ENCODE measurements at places on chromosomes 13 and 19. TPM values are rescaled to one million over a fixed set of nuclear protein-coding genes. Genes with fewer than 3 reads are reported as not detected.

DNA sequence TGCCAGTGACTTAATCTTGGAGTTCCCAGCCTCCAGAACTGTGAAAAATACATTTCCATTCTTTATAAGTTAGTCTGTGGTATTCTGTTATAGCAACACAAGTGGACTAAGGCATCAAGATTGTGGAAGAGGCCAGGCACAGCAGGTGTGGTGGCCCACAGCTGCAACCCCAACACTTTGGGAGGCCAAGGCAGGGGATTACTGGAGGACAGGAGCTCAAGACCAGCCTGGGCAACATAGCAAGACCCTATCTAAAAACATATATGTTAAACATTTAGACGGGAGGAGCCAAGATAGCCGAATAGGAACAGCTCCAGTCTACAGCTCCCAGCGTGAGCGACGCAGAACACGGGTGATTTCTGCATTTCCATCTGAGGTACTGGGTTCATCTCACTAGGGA, 310.4 kb downstream of the FOXO1 start:
- DNase-seq = no peak

DNA sequence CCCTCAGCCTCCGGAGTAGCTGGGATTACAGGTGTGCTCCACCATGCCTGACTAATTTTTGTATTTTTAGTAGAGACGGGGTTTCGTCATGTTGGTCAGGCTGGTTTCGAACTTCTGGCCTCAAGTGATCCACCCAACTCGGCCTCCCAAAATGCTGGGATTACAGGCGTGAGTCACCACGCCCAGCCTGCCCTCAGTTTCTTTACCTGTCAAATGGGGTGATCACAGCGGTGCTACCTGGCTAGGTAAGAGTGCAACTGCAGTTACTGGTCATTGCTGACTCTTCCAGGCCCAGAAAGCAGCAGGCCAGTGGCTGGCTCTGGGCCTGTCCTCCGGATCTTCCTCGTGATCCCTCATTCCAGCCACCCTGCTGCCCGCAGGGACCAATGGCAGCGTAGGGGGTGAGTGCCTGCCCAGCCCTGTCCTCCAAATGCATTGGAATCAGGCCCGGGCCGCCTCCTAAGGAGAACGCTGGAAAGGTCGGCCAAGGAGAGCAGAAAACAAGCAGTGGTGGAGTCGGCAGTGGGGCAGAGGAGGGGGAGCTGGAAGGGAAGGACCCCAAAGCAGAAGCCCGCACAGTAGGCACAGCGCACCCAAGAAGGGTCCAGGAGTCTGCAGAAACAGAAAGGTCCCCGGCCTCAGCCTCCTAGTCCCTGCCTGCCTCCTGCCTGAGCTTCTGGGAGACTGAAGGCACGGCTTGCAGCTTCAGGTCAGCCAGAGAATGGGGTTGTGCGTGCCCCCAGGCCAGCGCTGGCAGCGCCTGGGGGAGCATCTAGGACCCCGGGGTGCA, 1.8 kb upstream of the SLC27A1 start:
- peak; percentile 80 for DNase-seq

GRCh38 chr13:29500386-29500785, 95.1 kb downstream of the SLC7A1 start:
- no peak for DNase-seq

- no peak for DNase-seq
Measured at GRCh38 chr13:99958406-99959126, 13.0 kb downstream of the ZIC5 start.

GRCh38 chr13:111187960-111188541, 72.9 kb downstream of the ARHGEF7 start:
- no peak for DNase-seq

- DNase-seq = no peak
Measured at GRCh38 chr19:55197528-55197927, 11.8 kb downstream of the PTPRH start.

DNA sequence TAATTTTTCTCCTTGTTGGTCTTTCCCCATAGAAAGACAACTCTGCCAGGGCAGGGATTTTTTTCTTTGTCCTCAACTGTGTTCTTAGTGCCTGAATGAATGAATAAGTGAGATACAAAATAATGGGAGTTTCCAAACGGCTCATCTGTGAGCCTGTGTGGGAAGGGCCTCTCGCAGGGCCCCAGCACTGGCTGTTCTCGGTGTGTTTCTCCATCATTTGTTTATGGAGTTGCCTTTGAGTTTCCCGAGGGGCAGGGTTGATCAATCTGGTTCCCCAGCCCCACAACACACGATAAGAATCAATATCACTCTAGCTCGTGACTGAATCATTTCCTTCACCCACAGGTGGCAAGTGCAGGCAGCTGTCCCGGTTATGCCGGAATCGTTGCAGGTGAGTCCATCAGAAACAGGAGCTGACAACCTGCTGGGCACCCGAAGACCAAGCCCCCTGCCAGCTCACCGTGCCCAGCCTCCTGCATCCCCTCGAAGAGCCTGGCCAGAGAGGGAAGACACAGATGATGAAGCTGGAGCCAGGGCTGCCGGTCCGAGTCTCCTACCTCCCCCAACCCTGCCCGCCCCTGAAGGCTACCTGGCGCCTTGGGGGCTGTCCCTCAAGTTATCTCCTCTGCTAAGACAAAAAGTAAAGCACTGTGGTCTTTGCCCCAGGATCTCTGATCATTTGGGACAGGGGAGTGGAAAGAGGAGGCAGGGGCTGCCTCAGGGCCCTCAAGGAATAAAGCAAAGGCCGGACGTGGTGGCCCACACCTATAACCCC, 14.9 kb downstream of the FXYD5 start:
- no peak for DNase-seq

DNA sequence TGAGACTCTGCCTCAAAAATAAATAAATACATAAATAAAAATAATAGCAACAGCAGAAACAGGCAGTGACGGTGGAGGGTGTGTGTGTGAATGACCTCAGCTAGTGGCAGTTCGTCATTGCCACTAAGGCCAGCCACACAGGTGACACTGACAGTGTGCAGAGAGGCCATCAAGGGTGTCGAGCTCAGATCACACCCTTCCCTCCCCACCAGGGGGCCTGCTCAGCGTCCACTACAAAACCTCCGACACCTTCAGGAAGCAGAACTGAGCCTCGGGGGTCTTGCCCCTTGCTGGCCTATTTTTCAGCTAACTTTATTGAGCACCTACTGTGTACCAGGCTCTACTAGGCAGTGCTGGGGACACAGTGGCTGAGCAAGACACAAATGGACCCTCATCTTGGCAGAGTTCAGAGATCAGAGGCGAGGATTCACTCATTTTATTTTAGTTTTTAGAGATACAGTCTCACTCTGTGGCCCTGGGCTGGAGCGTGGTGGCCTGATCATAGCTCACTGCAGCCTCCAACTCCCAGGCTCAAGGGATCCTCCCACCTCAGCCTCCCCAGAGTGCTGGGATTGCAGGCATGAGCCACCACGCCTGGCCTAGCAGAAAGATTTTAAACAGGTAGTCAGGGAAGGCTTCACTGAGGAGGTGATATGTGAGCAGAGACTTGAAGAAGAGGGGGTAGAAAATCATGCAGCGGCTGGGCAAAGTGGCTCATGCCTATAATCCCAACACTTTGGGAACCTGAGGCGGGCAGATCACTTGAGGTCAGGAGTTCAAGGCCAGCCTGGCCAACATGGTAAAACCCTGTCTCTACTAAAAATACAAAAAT, 30.3 kb upstream of the SEMA6B start:
- no peak for DNase-seq

DNA sequence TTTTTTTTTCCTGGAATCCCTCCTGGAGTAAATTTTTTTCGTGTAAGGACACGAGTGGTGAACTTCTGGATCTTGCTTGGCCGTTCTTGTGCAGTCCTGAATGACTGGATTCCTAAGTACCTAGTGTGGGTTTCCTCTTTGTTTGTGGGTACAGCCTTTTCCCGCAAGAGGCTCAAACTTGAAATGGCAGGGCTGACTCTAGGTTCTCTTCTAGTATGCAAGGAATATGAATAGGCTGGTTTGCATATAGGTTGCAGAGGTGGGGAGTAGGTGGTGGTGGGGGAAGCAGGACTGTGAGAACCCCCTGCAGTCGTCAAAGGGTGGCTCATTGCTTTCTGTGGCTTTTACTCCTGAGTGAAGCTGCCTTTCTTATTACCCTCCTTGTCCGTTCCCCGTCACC, 13.6 kb downstream of the UBAC2 start:
- peak; percentile 21 for DNase-seq

DNA sequence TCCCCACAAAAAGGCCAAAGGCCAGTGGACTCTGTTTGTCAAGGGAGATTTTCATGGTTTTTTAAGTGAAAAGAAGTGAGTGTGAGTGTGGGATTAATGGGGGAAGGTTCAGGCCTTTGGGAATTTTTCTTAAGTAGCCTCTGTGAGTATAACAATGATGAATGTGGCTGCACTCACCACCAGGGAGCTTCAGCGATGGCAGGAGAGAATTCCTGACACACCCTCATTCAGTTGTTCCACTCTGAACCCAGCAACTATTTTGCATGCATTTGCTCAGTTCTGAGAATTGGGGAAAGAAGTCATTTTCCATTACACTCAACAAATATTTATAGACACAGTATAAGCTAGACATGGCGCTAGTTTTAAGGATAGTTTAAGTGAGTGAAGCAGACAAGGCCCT, 117.9 kb downstream of the CCNA1 start:
- no peak for DNase-seq

DNA sequence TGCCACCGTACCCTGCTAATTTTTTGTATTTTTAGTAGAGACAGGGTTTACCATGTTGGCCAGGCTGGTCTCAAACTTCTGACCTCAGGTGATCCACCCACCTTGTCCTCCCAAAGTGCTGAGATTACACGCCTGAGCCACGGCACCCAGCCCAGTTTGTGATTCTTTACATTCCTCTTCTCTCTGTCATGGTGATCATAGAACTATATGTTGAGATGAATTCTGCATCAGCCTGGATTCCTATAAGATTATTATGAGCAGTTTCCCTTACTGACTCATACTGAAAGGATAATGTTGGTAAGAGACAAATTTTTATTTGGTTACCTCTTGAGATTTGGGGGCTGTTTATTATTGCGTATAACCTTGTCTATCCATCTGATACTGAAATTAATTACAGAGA, 121.5 kb upstream of the CSNK1A1L start:
- DNase-seq = no peak

DNA sequence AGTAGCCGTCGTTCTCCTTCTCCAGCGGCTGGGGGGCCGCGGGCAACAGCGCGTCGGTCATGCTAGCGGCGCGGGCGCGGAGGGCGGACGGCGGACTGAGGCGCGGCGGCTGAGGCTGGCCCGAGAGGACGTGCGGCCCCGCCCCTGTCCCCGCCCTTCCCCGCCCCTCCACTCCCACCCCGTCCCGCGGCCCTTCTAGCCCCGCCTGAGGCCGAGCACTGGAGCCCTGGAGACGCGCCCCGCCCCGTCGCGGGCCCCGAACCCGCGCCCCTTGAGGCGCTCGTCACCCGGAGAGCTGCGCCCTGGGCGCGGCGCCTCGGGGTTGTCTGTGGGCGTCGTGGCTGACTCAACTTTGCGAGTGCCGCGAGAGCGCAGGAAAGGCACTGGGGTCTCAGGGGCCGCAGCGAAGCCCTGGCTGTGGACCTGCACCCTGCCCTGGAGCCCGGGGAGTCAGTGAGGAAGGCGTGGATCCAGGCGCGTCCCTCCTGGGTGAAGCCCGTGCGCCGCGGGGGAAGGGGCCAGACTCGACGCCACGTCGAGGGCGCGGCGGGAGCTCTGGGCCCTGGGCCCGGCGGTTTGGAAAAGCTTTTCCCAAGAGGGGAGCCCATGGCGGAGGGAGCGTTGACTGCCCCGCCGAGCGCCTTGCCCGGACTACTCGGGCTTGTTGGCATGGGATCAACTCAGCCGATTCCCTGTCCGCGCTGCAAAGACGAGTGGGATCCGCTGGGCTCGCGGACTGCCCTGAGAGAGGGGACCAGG, at the start of gene RHPN2:
RHPN2 (minus strand) TSS at position 97 of the 759 bp plus-strand sequence; CDS start at position 61, 36 bp downstream.
- no peak for DNase-seq

DNA sequence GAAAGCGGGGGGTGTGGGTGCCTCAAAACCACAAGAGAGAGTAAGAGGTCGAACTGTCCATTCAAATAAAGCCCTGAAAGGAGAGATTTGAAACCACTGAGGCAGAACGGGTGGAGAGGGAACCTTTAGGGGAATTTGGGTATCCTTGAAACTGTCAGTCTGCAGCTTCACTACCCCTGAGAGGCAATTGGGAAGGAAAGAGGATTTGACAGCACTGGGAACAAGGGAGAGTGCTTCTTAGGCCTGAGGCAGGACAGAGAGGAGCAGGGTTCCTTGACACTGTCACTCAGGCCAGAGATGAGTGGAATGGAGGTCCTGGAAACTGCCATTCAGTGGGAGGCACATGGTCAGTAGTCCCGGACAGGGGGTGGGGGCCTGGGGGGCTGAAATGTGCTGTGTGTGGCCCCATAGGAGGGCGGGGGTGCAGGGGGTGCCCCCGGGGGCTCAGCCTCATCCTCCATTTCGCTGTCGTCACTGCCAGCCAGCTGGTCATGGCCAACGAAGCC, 5.0 kb downstream of the GFY start:
- no peak for DNase-seq

GRCh38 chr13:111941845-111942447, 125.0 kb upstream of the SOX1 start:
- peak; percentile 13 for DNase-seq

DNA sequence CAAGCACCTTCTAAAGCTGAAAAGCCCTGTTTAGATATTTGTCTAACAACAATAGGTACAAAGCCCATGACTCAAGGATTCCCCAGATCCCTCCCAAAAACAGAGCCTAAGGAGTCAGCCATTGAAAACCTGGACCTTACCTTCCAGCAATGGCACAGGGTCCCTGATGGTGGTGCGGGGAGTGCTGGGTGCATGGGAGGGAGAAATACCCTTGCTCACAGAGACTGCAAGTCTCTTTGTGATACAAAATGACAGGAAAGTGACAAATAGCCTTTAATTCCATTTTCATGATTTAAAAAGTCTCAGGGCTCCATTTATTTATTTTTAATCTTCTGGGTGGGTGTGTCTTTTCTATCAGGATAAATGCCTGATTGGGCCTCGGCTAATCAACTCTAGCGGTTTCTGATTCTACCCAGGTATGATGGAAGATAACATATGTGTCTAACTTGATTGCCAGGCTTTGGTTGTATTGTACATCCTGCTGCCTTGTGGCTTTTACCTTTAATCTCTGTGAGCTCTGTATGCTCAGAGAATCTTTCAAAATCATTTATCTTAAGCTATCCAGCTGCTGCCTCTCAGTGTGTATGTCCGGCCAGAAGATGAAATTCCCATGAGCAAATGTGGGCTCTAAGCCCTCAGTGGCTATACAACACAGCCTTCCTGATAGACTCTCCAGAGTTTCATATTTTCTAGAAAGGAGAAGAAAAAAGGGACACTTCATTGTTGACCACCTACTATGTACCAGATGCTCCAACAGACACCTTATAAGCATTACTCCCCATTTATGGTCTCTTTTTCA, 54.6 kb upstream of the FAM124A start:
- no peak for DNase-seq

The SLC6A16 gene
- 0.90 TPM for total RNA-seq

The SIGLEC9 gene
- 7.4 TPM for total RNA-seq

The COL4A2 gene
- total RNA-seq = 141 TPM

The ZNF549 gene
- total RNA-seq = 2.2 TPM

The NUDT15 gene
- total RNA-seq = 5.0 TPM

The ZNF226 gene
- 11.5 TPM for total RNA-seq

The PODNL1 gene
- 0.47 TPM for total RNA-seq

The CFAP97D2 gene
- not detected for total RNA-seq

The PALM3 gene
- 0.37 TPM for total RNA-seq

The TEX26 gene
- not detected for total RNA-seq

The SELENOV gene
- not detected for total RNA-seq

The FCGBP gene
- 45.5 TPM for total RNA-seq

The ZNF223 gene
- 4.2 TPM for total RNA-seq

The LRRC25 gene
- 6.8 TPM for total RNA-seq

The SIGLEC8 gene
- 0.08 TPM for total RNA-seq

Measured in right atrium auricular region (tissue), 2 donors.